ENCODE measurements at places on chromosomes 1 and 21.

DNA sequence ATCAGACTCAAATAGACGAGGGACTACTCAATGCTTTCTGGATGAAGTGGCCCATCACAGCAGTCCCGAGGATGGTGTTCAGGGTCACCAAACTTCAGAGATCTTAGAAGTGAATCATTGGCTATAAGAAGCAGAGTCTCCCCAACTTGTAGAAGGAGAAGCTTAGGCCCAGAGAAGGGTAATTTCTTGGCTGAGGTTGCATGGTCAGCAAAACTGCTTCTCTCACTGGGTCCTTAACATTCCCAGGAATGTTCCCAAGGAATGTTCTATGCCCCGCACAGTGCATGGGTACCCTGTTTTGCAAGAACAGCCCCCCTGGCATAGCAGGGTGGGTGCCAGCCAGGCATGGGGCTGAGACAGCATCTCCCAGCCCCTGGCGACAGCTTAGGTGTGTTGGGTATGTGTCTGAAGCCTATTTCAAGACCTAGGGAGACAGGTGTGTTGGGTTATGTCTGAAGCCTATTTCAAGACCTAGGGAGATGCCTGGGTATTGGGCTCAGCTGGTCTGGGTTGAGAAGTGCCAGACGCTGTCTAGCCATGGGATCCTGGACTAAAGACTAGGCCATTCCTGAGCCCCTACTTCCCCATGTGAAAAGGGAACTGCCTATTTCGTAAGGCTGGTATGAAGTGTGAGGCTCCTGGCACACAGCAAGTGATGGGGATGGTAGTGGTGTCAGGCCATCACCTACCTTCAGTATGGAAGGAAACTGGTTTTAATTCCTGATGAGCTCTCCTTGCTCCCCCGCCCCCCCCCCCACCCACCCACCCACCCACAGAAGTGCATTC, 26.1 kb downstream of the PADI6 start:
- no peak for DNase-seq

GRCh38 chr1:219931033-219931432, 2.7 kb upstream of the SLC30A10 start:
- DNase-seq = no peak

DNA sequence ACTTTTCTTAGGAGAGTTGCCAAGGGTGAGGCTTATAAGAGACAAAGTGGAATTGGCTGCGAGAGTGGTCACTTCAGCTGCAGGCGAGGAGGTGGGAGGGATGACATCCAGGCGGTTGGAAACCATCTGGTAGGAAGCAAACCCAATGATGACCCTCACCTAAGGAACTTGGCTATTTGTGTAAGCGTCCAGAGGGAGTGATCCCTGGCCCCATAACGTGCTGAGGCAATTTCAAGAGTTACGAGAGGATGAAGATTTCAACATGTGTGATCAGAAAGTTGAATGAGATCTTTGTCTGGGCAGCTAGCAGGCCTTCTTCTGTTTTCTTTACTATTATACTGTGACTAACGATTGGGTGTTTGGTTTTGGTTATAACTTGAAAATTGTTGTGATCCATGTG, 102.7 kb upstream of the VANGL1 start:
- no peak for DNase-seq

DNA sequence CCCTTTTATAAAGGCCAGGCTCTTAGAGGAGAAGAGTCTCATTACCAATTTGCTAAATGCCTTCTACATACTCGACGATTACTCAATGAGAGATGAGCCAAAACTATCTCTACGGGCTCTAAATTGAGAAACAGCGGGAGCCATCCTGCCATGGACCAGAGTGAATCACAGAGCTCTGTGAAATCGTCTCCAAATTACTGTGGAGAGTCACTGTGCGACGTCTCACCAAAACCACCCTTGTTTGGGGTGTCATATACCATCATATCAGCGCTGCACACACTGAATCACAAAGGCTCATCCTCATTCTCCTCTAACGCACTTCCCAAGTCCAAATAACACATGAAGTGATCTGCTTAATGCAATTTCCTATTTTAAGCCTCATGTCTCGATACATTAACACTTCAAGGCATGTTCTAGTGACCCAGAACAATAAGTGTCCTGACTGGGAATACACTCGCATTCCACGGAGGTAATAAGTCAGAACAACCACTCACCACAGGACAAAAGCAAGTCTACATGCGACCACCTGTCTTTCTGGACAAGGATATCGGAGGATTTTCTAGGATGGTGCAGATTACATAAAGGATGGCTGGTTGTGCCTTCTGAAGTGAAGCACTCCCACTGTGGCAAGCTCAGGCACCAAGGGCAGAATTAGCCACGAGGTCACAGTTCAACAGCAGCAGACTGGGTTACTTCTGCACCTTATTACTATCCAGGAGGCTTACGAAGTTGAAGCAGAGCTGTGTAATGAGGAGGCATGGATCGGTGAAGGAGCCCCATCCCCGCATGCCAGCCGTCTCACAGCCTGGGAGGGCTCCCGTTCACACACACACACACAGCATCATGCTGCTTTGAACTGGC, 44.3 kb downstream of the NID1 start:
- no peak for DNase-seq

GRCh38 chr1:36984026-36984425, 50.3 kb downstream of the GRIK3 start:
- DNase-seq = no peak

GRCh38 chr1:212009561-212009960, 25.8 kb downstream of the INTS7 start:
- no peak for DNase-seq

DNA sequence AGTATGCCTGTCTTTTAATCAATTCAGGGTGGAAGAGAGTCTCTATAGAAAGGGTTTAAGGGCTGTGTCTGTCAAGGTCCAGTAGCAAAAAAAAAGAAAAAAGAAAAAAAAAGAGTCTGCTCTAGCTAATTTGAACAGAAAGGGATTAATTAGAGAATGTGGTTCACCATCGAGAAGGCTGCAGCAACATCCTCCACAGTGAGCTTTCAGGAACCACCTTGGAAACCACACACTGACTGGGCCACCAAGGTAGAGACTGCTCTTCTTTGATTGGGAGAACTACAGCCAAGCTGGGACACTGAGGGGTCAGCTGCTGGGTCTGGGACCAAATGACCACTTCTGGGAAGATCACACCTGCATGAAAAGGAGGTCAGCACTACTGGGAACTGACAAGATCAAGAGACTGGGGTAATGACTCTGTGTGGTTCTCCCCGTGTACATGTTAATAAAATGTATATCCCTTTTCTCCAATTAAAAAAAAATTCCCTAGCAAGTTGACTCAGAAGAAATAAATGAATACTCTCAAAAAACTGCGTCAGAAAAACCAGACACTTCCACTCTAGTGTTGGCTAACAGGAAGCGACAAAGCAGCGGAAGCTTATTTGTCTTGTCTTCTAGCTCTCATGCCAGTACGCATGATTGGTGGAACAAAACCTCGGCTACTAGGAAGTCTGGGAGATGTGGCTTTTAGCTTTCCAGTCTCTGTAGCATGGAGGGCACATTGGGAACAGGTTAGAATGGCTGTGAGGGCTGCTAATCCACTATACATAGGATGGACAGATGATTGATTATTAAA, 60.0 kb upstream of the IVNS1ABP start:
- DNase-seq = no peak

DNA sequence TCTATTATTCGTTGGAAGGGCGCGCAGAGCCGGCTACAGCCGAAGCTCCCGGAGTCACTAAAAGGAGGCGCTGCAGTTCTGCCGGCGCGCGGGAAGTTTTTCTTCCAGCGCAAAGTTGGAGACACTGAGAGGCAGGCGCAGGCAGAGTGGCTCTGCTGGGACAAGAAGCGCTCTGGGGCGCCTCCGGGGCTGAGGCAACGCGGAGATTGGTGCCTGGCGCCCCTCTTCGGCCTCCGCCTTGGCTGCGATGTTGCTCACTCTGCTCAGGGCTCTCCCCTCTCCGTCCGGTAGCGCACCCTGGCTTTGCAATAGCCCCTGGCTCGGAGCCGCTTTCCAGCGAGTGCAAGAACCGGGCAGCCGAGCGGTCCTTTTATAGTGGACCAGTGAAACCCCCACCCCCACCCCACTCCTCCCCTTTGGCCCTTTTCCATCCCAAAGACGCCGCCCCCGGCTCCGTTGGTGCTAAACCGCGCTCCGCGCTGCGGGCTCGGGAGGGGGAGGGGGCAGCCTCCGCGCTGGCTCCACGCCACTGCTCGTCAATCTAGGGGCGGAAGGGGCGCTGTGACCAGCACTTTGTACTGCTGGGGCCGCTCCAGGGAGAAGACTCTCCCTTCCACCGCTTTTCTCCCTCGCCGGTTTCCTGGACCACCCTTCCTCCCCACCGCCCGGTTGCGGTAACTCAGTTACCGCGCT, at the start of gene ADAMTS1:
TSS of gene ADAMTS1 (minus strand) at position 344 of the 693 bp plus-strand sequence. CDS start 455 bp downstream, outside the sequence.
- no peak for DNase-seq

GRCh38 chr1:67889466-67889865, 56.2 kb upstream of the GNG12 start:
- no peak for DNase-seq

DNA sequence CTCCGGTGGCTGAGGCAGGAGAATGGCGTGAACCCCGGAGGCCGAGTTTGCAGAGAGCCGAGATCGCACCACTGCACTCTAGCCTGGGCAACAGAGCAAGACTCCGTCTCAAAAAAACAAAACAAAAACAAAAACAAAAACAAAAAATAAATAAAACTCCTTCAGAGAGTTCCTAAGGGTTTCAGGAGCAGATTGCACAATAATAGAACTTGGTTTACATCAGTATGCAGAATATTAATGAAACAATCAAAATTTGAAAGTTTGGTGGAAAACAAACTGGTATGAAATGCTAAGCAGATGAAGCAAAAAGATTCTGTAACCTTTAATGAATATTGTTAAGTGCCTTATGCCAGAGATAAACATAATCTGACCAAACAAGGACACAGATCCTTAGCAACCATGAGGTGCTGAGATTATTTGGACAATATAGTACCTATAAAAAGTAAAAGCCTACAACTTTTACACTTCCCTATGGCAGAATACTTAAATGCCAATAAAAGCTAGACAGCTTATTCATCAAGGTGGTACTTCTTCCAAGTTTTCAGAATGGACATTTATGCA, 41.2 kb downstream of the SLC25A24 start:
- no peak for DNase-seq
